Heart left ventricle (tissue), 16 donors: ENCODE measurements at places on chromosomes 12 and 14. TPM values are rescaled to one million over a fixed set of nuclear protein-coding genes. Genes with fewer than 3 reads are reported as not detected.

NXPH4 gene
- total RNA-seq, result 6.5 TPM

RIMBP2 gene
- total RNA-seq, result not detected

DNA sequence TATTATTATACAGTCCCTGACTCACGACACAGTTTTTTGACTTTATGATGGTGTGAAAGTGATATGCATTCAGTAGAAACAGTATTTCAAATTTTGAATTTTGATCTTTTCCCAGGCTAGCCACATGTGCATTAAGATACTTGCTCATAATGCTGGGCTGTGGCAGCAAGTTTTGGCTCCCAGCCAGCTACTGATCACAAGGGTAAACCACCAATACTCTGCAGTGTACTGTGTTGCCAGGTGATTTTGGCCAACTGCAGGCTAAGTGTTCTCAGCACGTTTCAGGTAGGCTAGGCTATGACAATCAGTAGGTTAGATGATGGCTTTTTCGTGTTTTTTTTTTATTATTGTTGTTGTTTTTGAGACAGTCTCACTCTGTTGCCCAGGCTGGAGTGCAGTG is 69.4 kb upstream of the ACTN1 start:
- peaks cover 9% of the 10 kb centered on the region for H3K36me3 ChIP-seq
- H3K27me3 ChIP-seq, result no peaks in the 10 kb centered on the region
- H3K27ac ChIP-seq, result peak overlapping the region; percentile 70
- peaks cover 95% of the 10 kb centered on the region for H3K4me1 ChIP-seq
- DNase-seq, result peak; percentile 34
- H3K4me3 ChIP-seq, result no peak overlapping the region

- H3K4me3 ChIP-seq, result no peak overlapping the region
- H3K27me3 ChIP-seq, result no peaks in the 10 kb centered on the region
- no peaks in the 10 kb centered on the region for H3K36me3 ChIP-seq
- H3K4me1 ChIP-seq, result peaks cover 12% of the 10 kb centered on the region
- no peak for DNase-seq
Measured at GRCh38 chr14:69318241-69318640, 58.3 kb downstream of the GALNT16 start.

DPF3 gene
- total RNA-seq, result 42.0 TPM

DNA sequence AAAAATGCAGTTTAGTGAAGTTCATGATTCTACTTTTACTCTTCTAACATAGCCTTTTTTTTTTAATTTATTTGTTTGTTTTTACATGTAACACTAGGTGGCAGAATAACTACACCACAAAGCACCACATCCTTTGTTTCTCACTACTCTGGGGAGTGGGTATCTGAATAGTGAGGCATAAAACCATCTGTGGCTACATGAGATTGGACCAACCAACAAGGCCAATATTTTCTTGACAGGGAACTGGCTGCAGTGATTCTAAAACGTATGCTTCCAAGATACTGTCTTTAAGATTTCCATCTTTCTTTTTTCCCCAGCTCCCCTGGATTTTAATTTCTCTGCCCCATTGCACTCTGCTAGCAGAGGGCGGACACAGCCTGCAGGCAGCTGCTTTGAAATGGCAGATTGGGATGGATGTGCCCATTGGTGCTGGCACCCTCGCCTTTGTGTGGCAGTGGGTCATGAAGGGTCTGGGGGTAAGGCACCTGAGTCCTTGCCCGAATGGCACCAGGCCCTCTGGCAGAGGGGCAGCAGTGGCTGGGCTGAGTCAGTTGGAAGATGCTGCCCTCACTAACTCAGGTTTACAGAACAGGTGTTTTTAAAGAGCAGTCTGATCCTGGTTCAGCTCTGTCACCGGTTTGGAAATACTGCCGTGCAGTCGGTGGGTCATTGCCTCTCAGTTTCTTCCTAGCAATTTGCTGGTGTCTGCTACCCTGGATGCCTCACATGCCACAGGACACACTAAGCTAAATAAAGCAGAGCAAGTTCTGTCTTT is 429.1 kb downstream of the RAD51B start:
- DNase-seq, result peak; percentile 32
- H3K4me3 ChIP-seq, result no peak overlapping the region
- H3K36me3 ChIP-seq, result no peaks in the 10 kb centered on the region
- peak overlapping the region; percentile 88 for H3K27ac ChIP-seq
- H3K4me1 ChIP-seq, result peaks cover 80% of the 10 kb centered on the region

DNA sequence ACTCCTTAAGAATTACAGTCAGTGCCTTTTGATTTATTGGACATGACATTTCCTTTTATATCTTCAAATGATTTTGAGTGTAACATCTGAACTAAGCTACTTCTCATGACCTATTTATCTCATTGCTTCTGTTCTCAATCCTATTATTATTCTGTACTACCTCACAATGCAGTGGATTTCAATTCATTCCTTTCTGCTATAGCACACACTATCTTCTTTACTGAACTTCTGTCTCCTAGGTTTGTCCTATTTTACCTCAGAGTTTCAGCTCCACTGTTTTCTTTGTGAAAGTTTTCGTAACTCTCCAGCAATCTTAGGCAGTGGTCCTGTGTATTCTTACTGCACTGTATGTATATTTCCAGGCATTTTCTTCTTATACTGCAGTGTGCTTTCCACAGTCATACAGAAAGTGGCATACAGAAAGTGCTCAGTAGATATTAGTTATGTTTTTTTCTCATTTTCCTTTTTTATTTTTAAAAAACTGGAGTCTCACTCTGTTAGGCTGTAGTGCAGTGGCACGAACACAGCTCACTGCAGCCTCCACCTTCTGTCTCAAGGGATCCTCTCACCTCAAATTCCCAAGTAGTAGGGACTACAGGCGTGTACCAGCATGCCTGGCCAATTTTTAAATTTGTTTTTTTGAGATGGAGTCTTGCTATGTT is 368.6 kb upstream of the RGS6 start:
- no peak for DNase-seq
- H3K4me3 ChIP-seq, result no peak overlapping the region
- no peaks in the 10 kb centered on the region for H3K27me3 ChIP-seq
- H3K36me3 ChIP-seq, result no peaks in the 10 kb centered on the region

GRCh38 chr12:94265539-94265938 is 117.2 kb downstream of the PLXNC1 start:
- H3K4me3 ChIP-seq, result no peak overlapping the region
- no peaks in the 10 kb centered on the region for H3K36me3 ChIP-seq
- peaks cover 57% of the 10 kb centered on the region for H3K4me1 ChIP-seq
- no peaks in the 10 kb centered on the region for H3K27me3 ChIP-seq
- DNase-seq, result no peak
- no peak overlapping the region for H3K27ac ChIP-seq

GRCh38 chr14:58797010-58797429 is 159.3 kb downstream of the DACT1 start:
- no peak overlapping the region for H3K27ac ChIP-seq
- no peaks in the 10 kb centered on the region for H3K36me3 ChIP-seq
- H3K4me1 ChIP-seq, result no peaks in the 10 kb centered on the region
- no peak for DNase-seq
- H3K4me3 ChIP-seq, result no peak overlapping the region
- H3K27me3 ChIP-seq, result no peaks in the 10 kb centered on the region

DNA sequence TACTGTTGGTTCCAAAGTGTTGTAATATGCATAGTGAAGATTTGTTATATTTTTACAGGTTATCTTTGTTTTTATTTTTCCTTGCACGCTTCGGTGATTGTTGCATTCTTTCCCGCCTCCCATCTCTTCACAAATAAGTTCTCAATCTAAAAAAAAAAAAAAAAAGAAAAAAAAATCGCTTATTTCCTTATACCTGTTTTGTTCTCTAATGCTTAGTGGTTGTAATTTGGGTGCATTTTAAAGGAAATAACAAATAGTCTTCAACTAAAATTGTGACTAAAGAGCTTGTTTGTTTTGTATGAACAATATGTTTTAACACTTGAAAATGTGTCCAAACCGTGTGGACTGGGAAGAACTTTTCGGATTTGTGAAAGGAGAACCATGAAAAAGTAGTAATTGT is 1.5 kb downstream of the CAND1 start:
- H3K36me3 ChIP-seq, result no peaks in the 10 kb centered on the region
- H3K4me3 ChIP-seq, result peak overlapping the region; percentile 81
- peak overlapping the region; percentile 96 for H3K27ac ChIP-seq

GRCh38 chr12:124872068-124872719 is 8.5 kb upstream of the SCARB1 start:
- no peaks in the 10 kb centered on the region for H3K4me1 ChIP-seq
- no peaks in the 10 kb centered on the region for H3K27me3 ChIP-seq
- DNase-seq, result no peak
- H3K27ac ChIP-seq, result no peak overlapping the region
- no peaks in the 10 kb centered on the region for H3K36me3 ChIP-seq

GRCh38 chr12:30828686-30829085 is 73.9 kb upstream of the CAPRIN2 start:
- no peak overlapping the region for H3K27ac ChIP-seq
- H3K4me1 ChIP-seq, result no peaks in the 10 kb centered on the region
- no peak for DNase-seq
- no peaks in the 10 kb centered on the region for H3K27me3 ChIP-seq
- no peak overlapping the region for H3K4me3 ChIP-seq

TGM1 gene
- 1.1 TPM for total RNA-seq

IFI27L1 gene
- 16.0 TPM for total RNA-seq

- DNase-seq, result no peak
- no peaks in the 10 kb centered on the region for H3K4me1 ChIP-seq
- H3K4me3 ChIP-seq, result no peak overlapping the region
- H3K36me3 ChIP-seq, result no peaks in the 10 kb centered on the region
- no peaks in the 10 kb centered on the region for H3K27me3 ChIP-seq
Measured at GRCh38 chr14:90850487-90850886, 34.3 kb upstream of the TTC7B start.

DNA sequence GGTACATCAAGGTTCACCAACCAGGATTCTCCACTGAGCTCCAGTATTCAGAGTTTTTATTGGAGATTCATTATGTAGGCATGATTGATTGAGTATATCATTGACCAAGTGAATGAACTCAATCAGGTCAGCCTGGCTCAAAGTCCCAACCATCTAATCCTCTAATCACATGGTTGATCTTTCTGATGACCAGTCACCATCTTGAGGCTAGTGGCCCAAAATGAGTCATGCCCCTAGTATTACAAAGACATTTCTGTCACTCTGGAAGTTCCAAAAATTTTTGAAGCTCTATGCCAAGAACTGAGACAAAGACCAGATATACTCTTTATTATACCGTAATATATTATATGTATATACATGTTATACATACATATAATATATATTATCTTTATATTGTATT is 75.9 kb upstream of the ATF7IP start:
- H3K4me1 ChIP-seq, result no peaks in the 10 kb centered on the region
- H3K4me3 ChIP-seq, result no peak overlapping the region
- no peaks in the 10 kb centered on the region for H3K36me3 ChIP-seq

GRCh38 chr12:77947746-77948145 is 117.1 kb downstream of the NAV3 start:
- no peaks in the 10 kb centered on the region for H3K36me3 ChIP-seq
- DNase-seq, result no peak
- no peaks in the 10 kb centered on the region for H3K27me3 ChIP-seq
- H3K4me1 ChIP-seq, result peaks cover 13% of the 10 kb centered on the region

- no peaks in the 10 kb centered on the region for H3K4me1 ChIP-seq
- no peak overlapping the region for H3K4me3 ChIP-seq
- no peaks in the 10 kb centered on the region for H3K27me3 ChIP-seq
- H3K27ac ChIP-seq, result no peak overlapping the region
Measured at GRCh38 chr12:90653040-90653439, 301.9 kb downstream of the CCER1 start.

ARMH4 gene
- 4.7 TPM for total RNA-seq

FOXM1 gene
- 0.68 TPM for total RNA-seq

DNA sequence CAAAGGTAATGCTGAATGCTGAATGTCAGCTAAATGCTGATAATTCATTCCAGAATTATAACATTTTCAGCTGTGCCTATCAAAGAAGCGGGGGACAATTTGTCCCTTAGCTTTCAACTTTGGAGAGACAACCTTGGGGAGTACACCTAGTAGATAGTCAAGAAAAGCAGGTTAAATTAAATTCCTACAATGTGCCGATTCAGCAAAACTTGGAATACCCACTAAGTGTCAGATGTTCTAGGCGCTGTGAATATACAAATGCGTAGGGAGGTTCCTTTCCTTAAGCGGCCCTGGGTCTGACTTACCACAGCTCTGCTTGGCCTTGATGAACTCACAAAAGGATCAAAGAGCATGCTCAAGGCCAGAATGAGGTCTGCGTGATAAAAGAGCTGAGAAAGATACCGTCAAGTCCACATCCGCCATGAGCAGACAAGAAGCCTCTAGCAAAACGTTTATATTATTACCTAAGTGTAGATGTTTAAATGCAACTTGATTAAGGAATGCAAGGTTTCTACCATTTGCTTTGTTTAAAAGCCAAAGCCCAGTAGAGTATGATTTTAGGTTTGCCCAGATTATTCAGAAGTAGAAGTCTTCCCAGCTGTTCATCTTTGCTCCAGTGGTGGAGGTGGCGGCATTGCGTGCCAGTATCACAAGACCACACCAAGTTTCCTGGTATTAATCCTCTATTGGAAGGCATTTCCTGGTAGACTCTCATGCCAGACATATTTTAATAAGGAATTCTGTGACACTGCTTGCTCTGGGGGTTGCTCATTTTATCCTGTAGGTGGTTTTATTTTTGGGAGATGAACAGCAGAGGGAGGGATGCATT is 368.6 kb downstream of the DPF3 start:
- H3K27ac ChIP-seq, result no peak overlapping the region
- H3K36me3 ChIP-seq, result no peaks in the 10 kb centered on the region
- no peak for DNase-seq
- H3K4me3 ChIP-seq, result no peak overlapping the region

MSI1 gene
- 5.3 TPM for total RNA-seq

DNA sequence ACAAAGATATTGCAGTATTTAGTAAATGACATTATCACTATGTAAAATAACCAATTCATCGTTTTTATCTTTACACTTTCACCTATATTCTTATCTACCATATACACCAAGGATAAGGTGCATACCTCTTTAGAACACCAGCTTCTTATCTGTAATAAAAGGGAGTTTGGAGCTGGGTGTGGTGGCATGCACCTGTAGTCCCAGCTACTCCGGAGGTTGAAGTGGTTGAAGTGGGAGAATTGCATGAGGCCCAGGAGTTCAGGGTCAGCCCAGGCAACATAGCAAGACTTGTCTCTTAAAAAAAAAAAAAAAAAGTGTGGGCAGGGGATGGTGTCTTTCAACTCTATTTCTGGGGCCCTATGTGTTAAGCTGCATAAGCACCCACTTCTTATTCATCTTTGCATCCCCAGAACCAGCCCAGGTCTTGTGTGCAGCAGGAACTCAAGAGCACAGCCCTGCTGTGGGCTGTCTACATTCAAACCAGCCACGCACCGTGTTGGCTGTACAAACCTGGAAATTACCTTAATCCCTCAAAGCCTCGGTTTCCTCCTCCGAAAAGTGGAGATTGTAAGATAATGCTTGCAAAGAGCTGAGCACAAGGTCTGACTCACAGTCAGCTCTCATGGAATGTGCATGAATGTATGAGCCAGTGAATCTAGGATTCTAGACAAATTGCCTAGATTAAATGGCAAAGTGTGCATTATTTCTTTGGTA is 256.6 kb upstream of the FOXN3 start:
- no peak overlapping the region for H3K27ac ChIP-seq
- H3K36me3 ChIP-seq, result no peaks in the 10 kb centered on the region
- no peaks in the 10 kb centered on the region for H3K27me3 ChIP-seq
- H3K4me3 ChIP-seq, result no peak overlapping the region
- no peaks in the 10 kb centered on the region for H3K4me1 ChIP-seq
